ENCODE measurements at places on chromosomes 2 and 18. TPM values are rescaled to one million over a fixed set of nuclear protein-coding genes. Genes with fewer than 3 reads are reported as not detected.

DNA sequence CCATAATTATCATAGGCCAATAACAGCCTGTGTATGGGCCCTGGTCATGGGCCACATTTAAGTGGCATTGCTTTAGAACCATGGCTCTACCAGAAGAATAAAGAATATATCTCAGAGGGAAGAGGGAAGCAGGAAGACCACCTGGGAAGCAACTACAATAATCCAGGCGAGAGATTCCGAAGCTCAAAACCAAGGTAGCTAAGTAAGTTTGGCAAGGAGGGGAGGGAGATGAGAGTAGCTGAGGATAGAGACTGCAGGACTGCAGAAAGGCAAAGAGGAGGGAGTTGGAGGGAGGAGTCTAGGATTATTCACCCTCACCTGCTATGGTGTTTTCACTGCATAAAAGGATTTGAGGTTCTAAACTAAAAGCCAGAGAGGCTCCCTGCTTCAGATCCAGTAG is 293.5 kb downstream of the SETBP1 start:
- no peak for DNase-seq

DNA sequence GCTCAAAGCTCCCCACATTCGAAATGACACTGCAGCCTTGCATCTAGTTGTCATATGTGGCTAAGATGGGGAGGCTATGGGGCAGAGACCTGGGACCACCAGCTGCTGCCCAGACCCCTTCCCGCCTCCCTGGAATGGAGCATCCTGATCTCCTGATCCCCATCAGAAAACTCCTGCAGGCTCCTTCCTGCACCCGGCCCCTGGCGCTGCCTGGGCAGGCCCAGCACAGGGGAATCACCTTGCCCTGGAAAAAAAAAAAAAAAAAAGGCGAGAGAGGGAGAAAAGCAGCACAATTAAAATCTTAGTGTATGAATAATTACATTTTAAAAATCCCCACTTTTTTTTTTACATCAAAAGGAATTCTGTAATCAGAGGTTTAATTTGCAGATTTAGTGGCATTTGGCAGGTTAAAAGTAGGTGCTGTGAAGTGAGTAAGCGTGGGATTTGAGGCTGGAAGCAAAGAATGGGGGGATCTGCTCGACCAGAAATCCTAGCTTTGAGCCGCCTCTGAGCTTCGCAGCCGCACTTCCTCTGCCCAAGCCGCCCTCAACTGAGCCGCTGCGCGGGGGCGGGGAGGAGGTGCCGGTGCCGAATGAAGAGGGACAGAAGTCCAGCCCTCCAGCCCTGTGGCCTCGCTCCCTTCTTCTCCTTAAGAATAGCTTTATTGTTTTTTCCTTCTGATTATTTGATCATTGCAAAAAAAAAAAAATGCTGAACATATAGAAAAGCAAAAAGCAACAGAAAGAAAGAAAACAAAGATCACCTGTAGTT is 30.0 kb downstream of the THNSL2 start:
- DNase-seq = peak; percentile 22

DNA sequence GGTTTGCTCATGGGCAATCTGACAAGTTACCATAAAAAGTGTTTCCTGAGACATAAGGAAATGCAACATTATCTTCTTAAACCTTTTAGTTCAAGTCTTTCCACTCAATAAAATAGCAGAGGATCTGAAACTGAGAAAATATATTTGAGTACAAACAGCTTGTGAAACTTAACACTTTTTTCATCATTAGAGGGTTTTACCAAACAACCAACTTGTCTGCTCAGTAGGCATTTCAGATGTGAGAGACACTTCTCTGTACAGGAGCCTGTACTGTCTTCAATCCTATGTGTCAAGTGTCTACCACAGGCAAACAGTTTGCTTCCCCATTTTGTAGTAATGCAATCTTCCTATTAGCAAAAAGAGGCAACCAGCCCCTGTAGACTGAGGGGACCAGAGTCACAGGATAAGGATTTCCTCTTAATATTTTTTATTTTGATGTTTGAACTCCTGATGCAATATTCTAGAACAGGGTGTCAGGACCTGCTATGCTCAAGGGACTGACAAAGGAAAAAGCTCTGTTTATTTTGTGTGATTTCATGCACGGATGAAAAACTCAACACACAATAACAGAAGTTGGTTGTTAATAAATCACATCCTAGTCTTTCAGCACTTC is 159.1 kb upstream of the LHCGR start:
- DNase-seq = no peak

DNA sequence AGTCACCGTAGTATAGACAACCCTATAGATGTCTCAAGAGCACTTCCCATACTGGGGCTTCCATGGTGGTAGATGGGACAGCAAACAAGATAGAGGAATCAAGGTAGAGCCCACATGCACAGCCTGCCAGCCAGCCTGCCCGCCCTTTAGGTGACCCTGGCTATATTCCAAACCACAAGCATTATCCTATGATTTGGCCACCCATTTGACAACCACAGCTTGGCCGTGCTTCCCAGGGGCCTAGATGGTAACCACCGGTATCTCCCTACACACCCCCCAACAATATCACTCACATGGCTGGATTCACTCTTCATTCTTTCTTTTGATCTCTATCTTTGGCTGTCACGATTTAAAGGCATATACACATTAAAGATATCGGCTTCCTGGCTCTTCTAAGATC is 85.3 kb downstream of the CDK15 start:
- DNase-seq = no peak

DNA sequence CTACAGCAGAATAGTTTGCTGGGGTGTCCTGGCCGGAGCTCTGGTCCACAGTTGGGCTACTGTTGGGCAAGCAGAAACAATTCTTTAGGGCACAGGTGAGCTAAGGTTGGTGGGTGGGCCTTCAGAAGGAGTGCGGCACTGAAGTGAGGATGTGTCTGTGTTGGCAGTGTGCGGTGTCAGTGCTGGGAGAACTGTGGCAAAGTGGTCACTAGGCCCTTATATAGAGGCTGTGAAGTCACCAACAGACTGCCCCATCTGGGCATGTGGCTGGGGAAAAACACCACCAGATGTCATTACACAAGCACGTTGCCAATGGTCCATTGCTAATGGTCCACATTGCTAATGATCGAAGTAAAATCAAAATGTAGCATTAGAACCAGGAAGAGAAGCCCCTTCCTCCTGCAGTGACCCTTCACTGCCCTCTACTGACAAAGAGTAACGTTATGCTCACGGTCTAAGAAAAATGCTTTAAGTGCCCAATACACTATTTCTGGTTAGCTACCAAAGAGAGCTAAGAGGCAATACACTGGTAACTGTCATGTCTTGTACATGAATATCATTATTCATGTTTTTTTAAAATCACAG is 21.3 kb downstream of the SCN1A start:
- DNase-seq = peak; percentile 7

DNA sequence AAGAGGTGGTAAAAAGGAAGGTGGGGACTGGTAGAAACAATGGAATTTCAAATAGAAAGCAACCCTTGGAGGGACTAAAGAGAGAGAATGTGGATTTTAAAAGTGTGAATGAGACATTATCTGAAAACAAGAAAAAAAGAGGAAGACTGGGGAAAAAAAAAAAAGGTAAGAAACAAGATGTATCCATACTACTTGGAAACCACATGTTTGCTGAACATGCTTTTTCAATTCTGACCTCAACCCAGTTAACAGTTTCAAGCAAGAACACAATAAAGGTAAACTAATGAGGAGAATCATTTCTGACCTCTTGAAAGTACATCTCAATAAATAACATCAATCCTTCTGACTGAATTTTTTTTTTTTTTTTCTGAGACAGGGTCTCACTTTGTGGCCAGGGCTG is 2.6 kb downstream of the FARSB start:
- DNase-seq = no peak

- peak; percentile 70 for DNase-seq
Measured at GRCh38 chr18:48896875-48897511, 53.8 kb downstream of the SMAD7 start.

- DNase-seq = no peak
Measured at GRCh38 chr2:236691799-236692167, 122.2 kb downstream of the ACKR3 start.

GRCh38 chr2:187297801-187298200 is 150.3 kb downstream of the CALCRL start:
- DNase-seq = no peak

DNA sequence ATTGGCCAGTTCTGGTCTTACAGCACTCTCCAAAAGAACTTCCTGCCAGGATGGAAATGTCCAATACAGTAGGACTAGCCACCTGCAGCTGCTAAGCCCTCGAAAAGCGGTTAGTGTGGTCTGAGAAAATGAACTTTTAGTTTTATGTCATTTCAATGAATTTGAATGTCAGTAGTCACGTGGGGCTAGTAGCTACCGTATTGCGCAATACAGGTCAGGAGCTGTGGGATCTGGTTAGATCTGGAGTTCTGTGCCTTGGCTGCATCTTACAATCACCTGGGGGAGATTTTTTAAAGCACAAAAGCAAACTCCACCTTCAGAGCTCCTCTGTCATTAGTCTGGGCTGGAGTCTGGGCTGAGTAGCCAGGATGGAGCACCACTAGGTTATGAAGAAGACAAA is 35.9 kb downstream of the C1QL2 start:
- no peak for DNase-seq

Gene MLPH
- not detected for polyA plus RNA-seq

Gene SERPINB12
- polyA plus RNA-seq = not detected

Gene SERPINB13
- not detected for polyA plus RNA-seq

Gene LYG2
- polyA plus RNA-seq = not detected
